ENCODE measurements at places on chromosomes 16 and 17.

DNA sequence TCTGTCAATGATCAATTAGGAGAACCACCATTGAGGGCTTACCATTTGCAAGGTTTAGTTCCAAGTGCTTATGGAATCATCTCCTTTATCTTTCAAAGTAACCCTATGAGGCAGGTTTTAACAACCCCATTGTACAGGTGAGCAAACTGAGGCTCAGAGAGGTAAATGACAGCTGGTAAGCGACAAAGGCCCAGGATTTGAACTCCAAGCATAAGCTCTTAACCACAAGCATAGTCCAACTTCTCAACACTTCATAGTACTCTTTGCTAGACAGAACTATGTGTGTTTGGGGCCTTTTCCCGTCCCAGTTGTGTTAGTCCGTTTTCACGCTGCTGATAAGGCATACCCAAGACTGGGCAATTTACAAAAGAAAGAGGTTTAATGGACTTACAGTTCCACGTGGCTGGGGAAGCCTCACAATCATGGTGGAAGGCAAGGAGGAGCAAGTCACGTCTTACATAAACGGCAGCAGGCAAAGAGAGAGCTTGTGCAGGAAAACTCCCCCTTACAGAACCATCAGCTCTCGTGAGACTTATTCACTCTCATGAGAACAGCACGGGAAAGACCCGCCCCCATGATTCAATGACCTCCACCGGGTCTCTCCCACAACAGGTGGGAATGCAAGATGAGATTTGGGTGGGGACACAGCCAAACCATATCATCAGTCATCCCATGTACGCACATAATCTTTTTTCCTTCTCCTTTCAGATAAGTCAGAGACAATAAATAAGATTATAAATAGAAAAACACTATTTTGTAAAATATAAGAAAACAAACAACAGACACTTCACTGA is 6.4 kb downstream of the RPH3AL start:
- no peak for DNase-seq

GRCh38 chr16:79372503-79373184 is 227.9 kb downstream of the MAF start:
- DNase-seq, result peak; percentile 64

GRCh38 chr16:28924399-28924761 is 658 bp downstream of the RABEP2 start:
- no peak for DNase-seq

DNA sequence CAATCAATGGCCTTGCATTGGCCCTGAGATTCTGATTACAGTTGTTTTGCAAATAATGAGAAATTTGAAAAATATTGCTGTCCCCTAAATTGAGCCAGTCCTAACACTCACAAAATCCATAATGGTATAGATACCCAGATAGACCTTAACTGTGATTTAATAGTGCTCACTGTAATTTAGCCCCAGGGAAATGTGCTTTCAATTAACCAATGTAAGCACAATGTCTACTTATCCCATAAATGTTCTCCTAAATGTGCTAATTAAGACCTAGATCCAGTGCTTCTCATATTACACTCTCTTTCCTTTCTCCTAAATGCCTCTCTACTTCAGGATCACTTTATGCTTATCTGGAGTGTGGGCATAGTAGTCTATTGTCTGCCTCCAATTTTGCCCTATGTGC is 417.8 kb upstream of the CCL2 start:
- no peak for DNase-seq

- DNase-seq, result no peak
Measured at GRCh38 chr16:56615353-56615752, 7.0 kb downstream of the MT2A start.

DNA sequence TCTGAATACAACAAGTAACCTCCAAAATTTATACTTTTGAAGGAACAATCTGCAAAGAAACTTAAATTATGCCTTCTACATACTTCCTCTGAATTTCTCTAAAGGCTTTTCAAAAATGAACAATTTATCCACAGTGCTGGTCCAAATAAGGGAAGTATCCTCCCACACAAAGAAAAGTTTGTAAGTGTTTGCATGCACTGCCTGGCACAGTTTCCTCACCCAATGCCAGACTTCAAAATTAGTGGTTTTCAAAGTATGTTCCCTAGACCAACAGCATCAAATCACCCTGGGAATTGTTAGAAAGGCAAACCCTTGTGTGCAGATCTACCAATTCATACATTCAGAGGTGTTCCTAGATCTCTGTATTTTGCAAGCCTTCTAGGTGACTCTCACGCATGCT is 82.5 kb downstream of the PCTP start:
- peak; percentile 26 for DNase-seq

GRCh38 chr16:46850619-46851555 is 19.9 kb upstream of the C16orf87 start:
- DNase-seq, result no peak

DNA sequence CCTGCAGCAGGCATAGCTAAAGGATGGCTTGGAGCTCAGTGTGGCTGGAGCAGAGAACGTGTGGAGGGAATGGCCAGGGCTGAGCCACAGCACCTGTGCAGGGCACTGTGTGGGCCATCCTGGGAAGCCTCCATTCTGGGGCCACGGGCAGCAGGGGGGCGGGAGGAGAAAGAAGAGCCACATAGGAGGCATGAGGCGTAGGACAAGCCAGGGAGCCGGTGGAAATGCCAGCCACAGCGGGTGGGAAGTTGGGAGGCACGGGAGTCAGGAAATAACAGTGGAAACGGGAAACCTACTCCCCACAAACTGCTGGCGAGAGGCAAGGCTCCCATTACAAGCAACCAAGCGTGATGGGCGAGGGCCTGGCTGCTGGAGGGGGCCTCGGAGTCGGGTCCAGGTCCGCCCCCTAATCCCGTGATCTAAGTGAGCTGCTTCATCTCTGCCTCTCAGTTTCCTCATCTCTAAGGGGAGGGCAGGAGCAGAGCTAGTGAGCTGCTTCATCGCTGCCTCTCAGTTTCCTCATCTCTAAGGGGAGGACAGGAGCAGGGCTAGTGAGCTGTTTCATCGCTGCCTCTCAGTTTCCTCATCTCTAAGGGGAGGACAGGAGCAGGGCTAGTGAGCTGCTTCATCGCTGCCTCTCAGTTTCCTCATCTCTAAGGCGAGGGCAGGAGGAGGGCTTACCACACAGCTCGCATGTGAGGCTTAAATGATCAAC is 104.9 kb downstream of the ADCY9 start:
- DNase-seq, result no peak

- no peak for DNase-seq
Measured at GRCh38 chr17:73911726-73912372, 267.6 kb upstream of the SDK2 start.

DNA sequence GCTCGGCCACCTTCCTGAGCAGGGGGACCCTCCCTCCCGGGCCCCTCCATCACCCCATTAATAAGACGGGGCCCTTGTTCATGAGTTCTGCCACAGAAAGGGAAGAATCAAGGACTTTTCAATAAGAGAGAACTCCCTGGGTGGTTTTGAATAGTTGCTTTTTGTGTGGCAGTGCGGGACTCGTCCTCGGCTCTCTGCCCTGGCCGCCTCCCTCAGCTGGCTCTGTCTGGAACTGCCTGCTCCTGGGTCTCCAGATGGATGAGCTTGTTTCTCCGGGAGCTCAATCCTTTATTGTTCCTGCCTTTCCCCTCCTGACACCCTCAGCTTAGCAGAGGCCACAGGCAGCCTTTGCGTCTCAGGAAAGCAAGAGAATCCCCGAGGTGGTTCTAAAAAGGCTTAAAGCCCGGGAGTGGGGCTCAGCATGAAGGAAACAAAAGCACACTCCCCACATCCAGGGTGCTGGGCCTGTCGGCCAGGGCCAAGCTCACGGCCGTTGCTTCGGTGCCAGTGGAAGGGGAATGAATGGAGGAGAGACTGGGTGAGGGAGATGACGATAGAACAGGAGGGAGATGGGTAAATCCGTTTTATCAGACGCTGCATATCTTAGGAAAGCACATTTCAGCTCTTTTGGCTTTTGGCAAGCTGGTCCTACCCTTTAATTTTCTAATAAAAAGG is 60.2 kb downstream of the RAI1 start:
- DNase-seq, result peak; percentile 47

GRCh38 chr17:4533523-4534504 is 21.4 kb downstream of the MYBBP1A start:
- no peak for DNase-seq

DNA sequence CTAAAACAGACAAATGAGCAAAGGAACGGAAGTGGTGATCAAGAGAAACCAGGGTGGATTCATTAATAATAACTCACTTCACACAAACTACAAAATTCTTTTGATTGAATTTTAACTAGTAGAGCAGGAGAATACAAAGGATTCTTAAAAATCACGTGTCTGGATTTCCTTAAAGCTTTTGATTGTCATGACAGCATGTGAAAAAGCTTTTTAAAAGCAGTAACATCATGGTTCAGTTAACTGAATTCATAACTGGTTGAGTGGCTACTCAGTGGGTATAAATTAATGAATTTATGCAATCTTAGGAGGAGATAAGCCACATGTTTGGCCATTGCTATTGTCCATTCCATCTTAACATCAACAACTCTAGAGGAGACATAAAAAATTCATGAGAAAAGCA is 333.2 kb downstream of the SLC39A11 start:
- no peak for DNase-seq

- no peak for DNase-seq
Measured at GRCh38 chr17:80485846-80486245, 9.4 kb upstream of the NPTX1 start.

- peak; percentile 48 for DNase-seq
Measured at GRCh38 chr16:12703935-12704334, 99.8 kb downstream of the CPPED1 start.

DNA sequence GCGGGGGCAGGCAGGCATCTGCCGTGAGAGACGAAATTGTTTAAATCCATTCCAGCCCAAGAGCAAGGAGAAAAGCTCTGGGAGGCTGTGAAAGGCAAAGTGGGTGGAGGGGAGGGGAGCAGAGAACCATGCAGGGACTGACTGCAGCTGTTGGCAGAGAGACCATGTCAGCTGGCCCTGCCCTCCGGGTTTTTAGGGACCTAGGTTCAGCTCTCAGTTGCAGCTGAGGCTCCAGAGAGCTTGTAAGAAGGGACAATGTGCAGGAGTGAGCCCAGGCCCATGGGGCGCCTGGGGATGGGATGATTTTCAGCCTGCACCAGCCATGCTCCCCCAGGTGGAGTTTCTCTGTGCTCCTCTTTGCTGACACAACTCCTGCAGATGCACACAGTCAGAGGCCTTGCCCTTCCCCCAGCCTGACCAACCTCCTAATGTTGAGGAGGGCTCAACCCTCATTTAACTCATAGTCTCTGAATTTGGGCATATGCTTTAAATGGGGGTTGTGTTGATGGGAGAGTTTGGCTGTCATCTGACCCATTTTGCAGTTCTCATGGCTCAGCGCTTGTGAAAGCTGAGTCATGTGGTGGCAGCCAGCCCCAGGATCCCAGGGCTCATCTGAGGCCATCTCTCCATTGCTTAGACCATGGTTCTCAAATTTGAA is 70.9 kb downstream of the PLXDC1 start:
- peak; percentile 50 for DNase-seq

GRCh38 chr16:79805621-79806020 is 205.1 kb upstream of the MAF start:
- DNase-seq, result no peak

DNA sequence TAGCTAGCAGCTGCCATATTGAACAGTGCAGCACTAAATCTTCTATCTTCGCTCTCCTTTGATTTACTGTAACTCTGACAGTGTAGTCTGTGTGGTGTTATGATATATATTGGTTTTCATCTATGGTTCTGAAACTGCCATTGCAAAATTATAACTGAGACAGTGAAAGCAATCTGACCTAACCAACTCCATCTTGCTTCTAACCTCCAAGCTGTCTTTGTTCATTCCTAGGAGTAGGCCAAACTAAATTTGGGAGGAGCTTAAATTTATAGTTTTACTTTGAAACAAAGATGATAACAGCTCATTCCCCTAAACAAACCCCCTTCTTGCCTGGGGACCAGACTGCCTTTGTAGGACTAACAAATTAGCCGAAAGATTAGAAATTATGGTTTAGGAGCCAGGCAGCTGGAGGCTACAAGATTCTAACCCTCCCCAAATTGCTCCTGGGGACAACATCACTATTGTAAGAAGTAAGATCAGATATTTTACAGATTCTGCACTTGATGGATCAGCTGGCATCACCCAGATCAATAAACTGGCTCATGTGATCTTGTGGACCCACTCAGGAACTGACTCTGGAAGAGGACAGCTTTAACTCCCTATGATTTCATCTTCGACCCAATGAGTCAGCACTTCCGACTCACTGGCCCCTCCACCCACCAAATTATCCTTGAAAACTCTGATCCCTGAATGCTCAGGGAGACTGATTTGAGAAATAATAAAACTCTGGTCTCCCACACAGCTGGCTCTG is 47.0 kb upstream of the FBXO47 start:
- DNase-seq, result peak; percentile 43

DNA sequence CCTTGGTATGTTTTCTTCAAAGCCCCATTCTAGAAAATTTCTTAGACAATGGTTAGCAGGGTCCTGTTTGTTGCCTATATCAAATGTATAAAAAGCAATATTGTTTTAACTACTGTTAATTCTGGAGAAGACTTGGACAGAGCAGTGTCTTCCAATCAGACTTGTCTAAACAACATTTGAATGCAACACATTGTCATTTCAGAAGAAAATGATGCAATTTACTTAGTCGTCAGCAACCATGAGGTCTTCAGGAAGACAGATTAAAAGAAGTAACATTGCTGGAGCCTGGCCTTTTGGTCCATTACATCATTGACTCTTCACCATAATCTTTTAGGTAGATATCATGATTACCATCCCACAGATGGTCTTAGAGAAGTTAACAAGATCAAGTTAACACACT is 94.5 kb downstream of the ANKFN1 start:
- DNase-seq, result no peak

DNA sequence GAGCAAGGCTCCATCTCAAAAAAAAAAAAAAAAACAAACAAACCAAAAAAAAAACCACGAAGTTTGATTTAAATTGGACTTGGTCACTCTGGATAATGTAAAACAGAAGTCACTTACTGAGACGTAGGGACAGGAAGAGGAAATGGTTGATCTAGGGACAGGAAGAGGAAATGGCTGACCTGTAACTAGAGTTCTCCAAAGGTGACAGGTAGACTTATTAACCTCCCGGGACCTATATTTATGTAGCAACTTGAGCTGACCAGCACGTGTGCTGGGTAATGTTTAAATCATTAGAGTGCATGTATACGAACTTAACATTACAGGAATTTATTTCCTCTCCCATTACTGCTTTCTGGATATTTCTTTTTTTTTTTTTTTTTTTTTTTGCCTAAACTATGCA is 81.5 kb upstream of the DHX40 start:
- no peak for DNase-seq

- DNase-seq, result no peak
Measured at GRCh38 chr16:81347425-81347824, 32.7 kb downstream of the GAN start.

GRCh38 chr17:58702045-58702476 is 9.7 kb downstream of the RAD51C start:
- DNase-seq, result no peak

DNA sequence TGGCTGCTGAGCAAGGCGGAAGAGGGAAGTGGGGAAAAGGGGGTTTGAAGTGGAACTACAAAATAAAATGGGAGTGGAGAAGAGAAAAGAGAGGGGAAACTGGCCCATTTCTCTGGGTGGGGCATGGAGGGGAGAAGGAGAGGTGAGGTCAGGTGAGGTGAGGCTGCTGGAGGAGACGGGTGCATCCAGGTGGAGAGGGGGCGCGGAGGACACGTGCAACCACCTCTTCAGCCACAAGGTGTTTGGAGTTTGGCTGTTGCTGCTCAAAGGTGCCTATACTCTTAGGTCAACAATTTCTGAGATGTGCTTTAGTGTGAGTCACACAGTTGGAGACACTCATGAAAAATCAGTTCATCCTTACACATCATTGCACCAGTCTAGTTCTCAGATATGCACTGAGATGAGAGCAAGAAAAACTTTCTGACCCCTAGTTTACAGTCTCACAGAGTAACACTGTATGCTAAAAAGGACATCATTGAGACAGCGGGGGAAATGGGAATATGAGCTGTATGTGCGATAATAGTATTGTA is 4.8 kb downstream of the SLC6A4 start:
- peak; percentile 23 for DNase-seq

All from AG10803 (cell line).